IPS DF 19.7 (cell line): ENCODE measurements at places on chromosomes 7 and 10.
A peak's percentile ranks its signal among the peaks of the same experiment; 100 is the strongest.

GRCh38 chr10:81873932-81874816 lies 820 bp upstream of the NRG3 start:
- peak; percentile 35 for DNase-seq

- no peak for DNase-seq
Observed at GRCh38 chr10:130369645-130370381, 233.6 kb downstream of the GLRX3 start.

DNA sequence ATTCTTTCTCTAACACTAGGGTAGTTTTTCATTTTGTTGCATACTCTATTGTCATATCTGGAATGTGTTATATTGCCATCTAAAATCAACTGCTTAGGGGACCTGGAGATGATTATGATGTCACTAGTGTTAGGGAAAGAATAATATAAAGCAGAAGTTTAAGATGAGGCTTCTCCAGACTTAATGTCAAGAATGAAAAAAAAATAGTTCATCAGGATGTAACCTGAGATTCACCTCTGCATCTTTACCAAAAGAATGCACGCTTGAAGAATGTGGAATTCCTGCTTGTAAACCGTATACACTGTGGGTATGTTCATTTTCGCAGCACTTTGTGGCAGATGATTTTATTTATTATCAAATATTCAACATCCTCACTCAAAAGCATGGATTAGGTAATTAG lies 184.6 kb downstream of the ST7 start:
- no peak for DNase-seq

- DNase-seq: no peak
Observed at GRCh38 chr7:37282927-37283326, 165.7 kb downstream of the ELMO1 start.

- DNase-seq: no peak
Observed at GRCh38 chr7:30928254-30928872, 16.7 kb downstream of the AQP1 start.

DNA sequence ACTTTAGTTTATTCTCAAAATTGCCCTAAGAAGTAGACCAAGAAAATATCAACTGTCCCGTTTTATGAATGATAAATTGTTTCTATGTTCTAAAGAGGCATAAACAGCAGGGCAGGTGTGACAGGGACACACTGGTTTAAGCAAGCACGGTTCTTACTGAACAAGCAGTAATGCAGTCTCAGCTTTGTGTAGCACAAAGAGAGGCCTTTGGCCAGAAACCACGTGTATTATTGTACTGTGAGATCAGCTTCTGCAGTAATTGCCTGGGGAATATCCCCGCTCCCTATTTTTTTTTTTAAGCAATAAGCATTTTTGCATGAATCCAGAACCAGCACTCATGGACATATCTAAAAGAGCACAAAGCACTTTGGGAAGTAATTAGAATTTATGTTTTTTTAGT lies 255.4 kb downstream of the WDR11 start:
- DNase-seq: no peak

- DNase-seq: no peak
Observed at GRCh38 chr10:121796342-121796741, 131.5 kb downstream of the ATE1 start.

GRCh38 chr7:106356-106755 lies 86.0 kb upstream of the FAM20C start:
- DNase-seq: no peak

GRCh38 chr7:122975341-122975740 lies 20.2 kb downstream of the TAS2R16 start:
- DNase-seq: no peak

- DNase-seq: no peak
Observed at GRCh38 chr7:29130096-29130495, 16.2 kb downstream of the CPVL start.

GRCh38 chr7:290554-291372 lies 793 bp downstream of the FOXL3 start:
- no peak for DNase-seq

DNA sequence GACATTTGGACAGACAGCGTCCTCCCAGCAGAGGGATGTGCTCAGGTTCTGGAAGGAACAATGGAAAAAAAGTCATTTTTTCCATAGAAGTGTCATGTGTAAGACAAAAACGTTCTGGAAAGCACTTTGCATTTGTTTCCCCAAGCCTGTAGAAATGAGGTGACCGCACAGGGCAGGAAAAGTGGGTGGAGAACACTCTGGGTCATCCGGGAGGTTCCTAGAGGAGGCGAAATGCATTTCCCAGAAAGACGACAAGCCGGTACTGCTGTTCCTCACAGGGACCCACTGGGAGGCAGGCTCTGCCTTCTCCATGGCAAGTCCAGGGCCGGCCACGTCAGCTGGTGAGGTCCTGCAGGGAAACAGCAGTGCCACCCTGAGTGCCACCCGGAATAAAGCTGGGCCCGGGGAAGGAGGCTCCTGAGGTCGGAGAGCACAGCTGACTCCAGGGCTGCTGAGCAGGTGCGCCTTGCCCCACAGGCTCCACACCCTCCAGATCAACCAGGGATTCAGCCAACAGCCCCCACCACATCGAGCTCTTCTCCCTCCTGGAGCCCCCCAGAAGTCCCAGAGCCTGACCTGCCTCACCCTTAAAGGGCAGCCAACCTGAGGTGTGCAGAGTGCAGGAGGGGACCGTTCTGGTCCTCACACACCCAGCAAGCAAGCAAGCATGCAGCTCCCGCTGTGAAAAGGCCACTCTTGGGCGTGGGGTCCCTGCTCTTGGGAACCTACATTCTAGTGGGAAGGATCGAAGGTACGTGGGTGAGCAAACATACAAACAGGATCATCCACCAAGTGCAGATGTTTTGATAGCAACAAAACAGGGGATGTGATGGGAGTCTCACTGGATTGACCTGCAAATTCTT lies 28.8 kb upstream of the INPP5A start:
- no peak for DNase-seq

DNA sequence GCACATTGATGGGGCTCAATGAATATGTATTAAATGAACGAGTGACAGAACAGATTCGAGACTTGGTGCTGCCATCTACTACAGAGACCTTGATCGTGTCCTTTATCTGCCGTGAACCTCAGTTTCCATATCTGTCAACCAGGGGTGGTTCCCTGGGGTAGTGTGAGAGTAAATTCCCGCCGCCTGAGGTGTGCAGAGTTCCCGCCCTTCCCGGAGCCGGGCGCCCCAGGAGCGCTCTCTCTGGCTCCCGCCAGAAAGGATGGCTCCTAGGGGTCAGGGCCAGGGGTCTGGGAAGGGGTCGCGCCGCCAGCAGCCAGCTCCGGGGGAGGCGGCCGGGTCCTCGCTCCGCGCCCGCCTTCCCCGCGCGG lies 333 bp upstream of the PLCE1 start:
- DNase-seq: no peak

- DNase-seq: no peak
Observed at GRCh38 chr10:97494863-97495506, 3.2 kb downstream of the MMS19 start.

DNA sequence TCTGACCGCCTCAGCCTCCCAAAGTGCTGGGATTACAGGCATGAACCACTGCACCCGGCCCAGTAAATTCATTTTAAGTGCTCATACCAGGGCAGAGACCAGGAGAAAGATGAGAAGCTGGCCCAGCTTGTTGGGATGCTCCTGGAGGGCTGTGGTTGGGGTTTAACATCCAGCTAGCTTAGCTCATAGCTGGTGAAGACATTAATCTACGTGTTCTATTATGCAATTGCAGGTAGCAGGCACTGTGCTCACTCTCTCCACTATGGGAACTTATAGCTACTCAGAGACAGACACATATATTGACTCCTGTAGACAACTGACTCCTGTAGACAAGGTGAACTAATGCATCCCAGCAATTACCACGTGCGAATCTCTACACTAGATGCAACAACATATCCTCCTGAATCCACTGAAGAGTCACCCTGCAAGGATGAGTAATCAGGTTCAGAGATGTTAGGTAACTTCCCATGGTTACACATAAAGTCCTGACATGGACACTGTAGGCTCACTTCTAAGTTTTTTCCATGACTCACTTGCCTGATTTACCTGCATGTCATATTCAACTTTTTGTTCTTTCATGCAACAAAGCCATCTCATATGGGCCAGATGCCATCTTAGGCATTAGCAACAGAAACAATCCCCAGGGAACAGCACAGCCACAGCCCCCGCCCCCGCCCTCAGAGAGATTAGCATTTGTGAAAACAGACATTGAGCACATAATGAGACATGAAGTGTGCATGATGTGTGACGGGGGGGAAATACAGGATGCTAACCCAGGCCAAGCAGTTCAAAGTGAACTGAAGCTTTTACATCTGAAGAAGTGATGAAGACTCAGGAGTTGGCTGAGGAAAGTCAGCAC lies 37.2 kb downstream of the ERLIN1 start:
- DNase-seq: no peak

DNA sequence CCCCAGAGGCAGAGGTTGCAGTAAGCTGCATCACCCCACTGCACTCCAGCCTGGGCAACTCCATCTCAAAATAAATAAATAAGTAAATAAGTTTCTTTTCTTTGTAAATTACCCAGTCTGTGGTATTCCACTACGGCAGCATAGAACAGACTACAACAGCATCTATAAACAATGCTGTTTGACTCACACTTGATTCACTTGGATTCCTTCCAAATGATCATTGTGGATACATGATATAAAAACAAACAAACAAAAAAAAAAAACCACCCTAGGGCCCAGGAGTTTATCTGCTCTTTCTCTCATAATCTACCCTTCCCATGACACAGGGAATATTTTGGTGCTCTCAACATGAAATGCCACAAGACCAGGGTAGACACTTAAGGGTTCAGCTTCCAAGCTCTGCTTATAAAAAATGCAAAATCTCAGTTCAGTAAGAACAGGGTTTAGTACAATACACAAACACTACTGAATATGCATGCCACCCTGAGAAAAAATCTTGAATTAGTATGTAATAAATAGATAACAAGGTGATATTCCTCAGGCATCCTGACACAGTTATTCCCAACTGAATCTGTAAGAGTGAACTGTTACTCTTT lies 200.9 kb downstream of the FAM107B start:
- no peak for DNase-seq

DNA sequence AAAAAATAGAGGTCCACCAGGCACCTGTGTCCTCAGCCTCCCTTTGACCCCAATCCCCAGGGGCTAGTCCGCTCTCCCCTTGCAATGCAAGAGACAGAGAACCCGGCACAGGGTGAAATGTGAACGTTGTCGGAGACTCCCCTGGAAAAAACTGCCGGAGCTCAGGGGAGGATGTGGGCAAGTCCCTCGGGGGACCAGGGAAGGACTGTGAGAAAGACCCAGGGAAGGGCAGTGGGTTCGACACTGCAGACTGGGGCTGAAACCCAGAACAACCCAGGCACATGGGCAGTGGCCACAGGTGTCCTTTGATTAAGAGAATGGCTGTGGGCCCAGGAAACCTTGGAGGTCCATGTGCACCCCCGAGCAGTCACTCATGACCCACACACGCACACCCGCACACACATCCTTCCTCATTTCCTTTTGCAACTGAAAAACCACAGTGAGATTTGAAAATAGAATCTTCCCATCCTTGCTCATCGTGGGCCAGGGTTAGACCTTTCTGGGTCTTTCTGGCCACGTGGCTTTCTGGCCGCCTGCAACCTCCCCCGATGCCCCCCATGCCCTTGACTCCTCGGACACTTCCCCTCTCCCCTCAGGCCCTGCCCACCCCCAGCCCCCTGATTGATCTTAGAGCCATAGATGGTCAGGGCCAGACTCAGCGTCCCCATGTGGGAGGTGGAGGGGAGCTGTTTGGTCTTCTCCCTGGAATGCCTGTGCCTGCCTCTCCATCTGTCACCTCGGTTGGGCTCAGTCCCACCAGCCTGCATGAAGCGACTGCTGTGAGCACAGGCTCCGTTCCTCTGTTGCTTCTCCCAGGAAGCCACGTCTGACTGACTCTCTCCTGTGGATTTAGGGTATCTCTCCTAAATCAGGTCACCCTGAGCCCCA lies 7.9 kb downstream of the LAT2 start:
- no peak for DNase-seq

- DNase-seq: no peak
Observed at GRCh38 chr7:4631380-4632179, 50.5 kb upstream of the FOXK1 start.

- DNase-seq: no peak
Observed at GRCh38 chr10:47325303-47326291, 3.3 kb downstream of the GDF2 start.

GRCh38 chr10:57303566-57303965 lies 942.5 kb upstream of the ZWINT start:
- no peak for DNase-seq

DNA sequence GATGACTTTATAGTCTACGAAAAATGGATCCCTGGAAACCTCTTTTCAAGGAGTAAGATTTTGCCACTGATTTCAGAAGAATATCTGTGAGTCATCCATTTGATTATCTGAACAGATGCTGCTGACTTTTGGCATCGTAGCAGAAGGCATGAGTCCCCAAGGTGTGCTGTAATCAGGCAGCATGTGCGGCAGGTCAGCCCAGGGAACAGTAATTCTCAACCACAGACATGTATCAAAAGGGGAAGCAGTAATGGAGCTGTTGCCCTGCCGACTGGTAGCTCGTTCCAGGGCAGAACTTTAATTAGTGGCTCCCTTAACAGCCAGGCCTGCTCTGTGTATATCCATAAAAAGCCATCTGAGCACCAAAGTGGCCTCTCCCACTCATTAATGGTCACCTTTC lies 5.7 kb upstream of the VWC2 start:
- DNase-seq: no peak

DNA sequence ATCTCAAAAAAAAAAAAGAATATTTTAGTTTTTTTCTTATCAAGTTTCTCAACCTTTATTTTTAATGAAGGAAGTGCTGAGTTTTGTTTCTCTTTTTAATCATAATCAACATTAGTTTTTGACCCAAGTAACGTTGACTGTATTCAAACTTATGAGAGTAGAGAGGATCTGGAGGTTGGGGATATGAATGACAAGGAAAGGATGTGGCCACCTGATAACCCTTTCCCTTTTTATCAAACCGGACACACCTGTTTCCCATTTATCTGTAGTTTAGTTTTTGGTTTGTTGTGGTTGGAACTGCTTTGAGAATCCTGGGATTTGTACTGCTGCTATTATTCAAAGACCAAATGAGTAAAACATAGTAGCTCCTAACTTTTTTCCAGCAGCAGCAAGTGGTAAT lies 38.6 kb downstream of the HACD1 start:
- no peak for DNase-seq

DNA sequence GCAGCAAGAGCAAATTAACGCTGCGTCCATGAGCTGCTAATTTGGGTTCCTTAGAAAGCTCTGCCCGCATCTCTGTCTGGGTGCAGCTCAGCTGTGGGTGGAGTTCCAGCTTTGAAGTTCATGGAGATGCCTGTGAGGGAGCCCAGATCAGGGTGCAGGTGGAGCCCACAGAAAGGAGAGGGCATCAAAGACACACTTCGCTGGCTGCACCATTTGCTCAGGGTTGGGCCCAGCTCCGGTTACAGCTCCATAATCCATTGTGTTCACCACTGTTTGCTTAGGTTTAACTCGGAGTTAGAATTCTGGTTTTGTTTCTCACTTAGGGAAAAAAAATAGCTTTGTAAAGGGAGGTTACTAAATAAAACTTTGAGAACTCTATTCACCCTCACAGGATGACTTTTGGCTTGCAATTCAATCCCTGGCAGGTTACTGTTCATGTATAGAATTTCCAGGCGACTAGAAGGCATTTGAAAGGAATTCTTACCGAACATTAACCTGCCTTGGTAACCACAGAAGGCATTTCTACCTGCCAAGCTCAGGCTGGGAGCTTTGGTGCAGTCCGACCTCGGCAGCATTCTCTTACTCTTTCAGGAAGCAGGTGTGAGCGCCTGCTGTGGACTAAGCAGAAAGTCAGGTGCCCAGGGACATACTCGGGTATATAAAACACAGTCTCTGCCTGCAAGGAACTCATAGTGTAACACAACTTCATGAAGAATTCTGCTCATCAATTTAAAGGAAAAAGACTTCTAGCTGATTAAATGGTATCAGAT lies 179.5 kb upstream of the RNF32 start:
- no peak for DNase-seq

- DNase-seq: no peak
Observed at GRCh38 chr7:158574308-158575036, 13.2 kb downstream of the PTPRN2 start.
